Activated T-helper 9 cell treated with anti-CD3 and anti-CD28 coated beads, Interleukin-2, amount 50 U/mL, for 16 hours (primary cell): ENCODE measurements at places on chromosomes 12 and 14.
A peak's percentile ranks its signal among the peaks of the same experiment; 100 is the strongest.

DNA sequence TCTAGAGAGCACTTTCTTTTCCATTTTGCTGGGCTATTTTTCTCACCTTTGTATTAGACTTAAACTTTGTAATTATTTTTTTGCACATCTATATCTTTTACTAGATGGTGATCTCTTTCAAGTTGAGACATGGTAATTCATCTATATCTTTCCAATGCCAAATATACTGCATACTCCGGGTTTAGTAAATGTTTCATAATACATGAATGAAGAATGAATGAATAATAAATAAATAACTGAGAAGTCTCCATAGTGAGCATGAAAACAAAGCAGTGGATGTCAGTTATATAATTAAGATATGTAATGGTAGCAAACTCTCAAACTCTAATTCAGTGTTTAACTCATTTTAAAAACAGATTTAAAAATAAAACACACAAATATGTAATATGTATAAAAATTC, 342.5 kb upstream of the KITLG start:
- no peak for DNase-seq

GRCh38 chr14:22391908-22392565, 197.0 kb downstream of the DAD1 start:
- no peak for DNase-seq

- DNase-seq, result no peak
These were observed 78.8 kb upstream of the SLC38A4 start for GRCh38 chr12:46904406-46905238.

GRCh38 chr12:112170971-112171596, 45.7 kb downstream of the TRAFD1 start:
- no peak for DNase-seq

DNA sequence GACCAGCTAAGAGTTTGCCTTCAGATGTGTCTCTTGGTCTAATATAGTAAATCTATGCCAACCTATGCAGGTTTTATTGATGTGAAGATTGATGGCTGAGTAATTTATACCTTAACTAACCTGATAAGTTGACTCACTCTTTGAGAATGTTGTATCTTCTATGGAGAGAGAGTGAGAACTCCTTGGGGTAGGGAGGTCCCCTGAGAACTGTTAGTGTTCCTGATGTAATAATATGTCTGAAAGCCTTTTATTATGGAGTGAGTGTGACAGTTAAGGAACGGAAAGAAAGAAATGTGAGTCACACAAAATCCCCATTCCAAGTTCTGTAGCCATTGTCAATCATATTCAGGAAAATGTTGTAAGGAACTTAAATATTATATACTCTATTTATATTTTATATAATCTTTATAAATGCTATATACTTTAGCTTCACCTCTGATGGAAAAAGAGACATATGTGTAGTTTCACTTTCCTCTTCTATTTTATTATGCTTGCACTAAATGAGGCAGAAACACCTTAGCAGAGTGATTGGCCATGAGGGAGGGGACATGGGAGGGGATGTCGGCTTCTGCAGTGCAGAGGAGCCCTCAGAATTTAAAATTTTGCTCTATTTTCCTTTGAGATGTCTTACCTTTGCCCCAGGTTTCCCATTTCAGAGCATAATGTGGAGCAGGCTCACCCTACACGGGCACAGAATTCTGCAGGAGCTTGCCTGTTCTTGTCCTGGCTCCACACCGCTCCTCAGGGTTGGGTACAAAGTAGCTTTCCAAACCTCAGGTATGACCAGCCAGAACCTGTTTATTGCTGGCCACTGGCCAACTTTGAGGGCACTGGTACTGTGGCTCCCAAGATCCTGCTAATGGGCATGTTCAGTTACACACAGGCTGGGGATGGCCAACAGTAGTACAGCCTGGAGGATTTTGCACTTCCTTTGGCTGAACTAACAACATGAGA, 57.7 kb downstream of the ARF6 start:
- DNase-seq, result no peak

DNA sequence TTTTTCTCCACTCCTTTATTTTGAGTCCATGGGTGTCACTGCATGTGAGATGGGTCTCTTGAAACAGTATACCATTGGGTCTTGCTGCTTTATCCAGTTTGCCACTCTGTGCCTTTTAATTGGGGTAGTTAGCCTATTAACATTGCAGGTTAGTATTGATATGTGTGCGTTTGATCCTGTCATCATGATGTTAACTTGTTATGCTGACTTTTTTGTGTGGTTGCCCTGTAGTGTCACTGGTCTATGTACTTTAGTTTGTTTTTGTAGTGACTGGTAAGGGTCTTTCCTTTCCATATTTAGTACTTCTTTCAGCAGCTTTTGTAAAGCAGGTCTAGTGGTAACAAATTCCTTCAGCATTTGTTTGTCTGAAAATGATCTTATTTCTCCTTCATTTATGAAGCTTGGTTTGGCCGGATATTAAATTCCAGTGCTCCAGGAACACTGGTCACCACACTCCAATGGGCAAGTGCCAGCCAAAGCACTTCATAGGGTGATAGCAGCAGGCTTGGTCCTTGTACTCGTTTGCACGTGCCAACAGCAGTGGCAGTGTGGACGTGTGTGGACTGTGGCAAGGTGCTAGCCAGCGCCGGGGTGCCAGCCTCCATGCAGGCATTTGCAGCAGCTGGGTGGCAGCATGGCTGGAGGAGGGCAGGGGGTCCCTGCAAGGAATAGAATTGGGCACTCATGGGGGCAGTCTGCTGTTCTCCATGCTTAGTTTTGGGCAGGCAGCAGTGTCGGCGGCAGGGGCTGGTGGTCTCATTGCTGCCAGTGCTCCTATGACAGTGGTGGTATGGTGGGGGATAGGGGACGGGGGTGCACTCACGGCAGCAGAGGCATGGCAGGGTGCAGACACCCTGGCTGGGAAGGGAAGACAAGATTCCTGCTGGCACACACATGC, 53.5 kb downstream of the FRS2 start:
- no peak for DNase-seq

DNA sequence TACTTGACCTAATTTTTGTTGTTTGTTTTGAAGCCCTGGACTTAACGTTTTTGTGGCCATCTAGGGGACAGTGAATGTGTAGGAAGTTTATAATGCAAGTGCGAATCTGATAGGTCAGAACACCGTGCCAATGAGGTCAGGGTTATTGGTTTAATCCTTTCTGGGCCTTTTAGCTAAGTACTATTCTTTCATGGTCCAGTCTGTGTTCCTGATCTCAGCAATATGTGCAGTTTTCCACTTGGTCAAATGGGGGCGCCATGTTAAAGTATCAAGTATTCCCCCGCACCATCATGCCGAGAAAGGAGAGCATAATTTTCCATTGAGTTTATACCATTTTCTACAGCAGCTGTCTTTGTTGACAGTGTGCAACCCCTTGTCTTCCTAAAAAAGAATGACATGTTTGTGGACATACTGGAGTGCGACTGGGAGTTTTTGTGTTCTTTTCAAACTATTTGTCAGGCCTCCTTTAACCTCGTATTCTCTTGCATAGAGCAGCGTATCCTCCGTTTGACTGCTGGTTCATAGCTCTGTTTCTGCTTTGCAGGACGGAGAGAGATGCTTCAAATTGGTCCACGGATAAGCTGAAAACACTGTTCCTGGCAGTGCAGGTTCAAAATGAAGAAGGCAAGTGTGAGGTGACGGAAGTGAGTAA, 1.3 kb downstream of the AHSA1 start:
- peak; percentile 29 for DNase-seq

DNA sequence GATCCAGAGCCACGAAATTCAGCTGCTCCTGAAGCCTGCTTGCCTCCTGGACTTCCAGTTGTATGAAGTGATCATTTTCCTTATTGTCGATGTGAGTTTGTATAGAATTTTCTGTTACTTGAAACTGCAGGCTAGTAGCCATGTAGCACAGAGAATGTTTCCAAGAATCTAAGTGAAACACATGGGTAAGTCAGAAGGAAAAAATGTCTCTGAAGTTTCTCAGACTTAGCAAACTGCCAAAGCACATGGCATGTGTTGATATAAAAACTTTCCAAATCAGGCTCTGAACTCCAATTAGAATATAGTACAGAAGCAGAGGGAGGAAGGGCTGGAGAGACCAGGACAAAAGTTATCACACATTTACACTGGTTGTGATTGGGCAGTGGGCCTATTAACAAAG, 9.8 kb upstream of the PCNX1 start:
- DNase-seq, result no peak

- DNase-seq, result no peak
These were observed 178.6 kb upstream of the NOS1 start for GRCh38 chr12:117540011-117540410.

GRCh38 chr12:4145990-4146859, 127.3 kb upstream of the CCND2 start:
- DNase-seq, result peak; percentile 45

GRCh38 chr14:74906925-74907521, 16.0 kb downstream of the RPS6KL1 start:
- no peak for DNase-seq

GRCh38 chr12:69662764-69663163, 36.3 kb downstream of the BEST3 start:
- no peak for DNase-seq
